Glutamatergic neuron (in vitro differentiated cells): ENCODE measurements at places on chromosomes 2 and 18. TPM values are rescaled to one million over a fixed set of nuclear protein-coding genes. Genes with fewer than 3 reads are reported as not detected.

DNA sequence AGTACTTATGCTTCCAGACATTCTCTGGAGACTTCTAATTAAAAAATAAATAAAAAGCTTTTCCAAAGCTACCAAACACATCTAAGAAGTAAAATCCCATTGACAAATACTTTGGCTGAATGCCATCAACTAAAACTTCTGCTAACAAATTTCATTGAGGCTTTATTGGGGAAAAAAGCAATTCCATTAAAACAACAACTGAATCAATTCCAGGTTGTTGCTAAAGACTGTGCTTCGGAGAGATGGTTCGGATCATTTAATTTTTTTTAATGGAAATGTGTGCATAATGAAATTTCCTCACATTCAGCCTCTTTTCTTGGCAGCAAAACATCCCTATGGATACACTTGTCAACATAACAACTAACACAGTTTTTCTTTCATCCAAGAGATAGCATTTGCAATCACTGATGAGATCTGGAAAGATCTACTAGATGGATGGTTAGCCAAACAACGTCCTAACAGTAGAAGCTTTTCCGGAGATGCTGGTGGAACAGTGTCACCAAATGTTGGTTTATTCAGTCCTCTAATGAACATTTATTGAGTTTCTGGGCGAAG, 446.1 kb upstream of the FAM98A start:
- no peak for DNase-seq
- no peaks in the 10 kb centered on the region for H3K4me1 ChIP-seq
- H3K36me3 ChIP-seq, result no peaks in the 10 kb centered on the region
- no peaks in the 10 kb centered on the region for H3K27me3 ChIP-seq
- H3K4me3 ChIP-seq, result no peak overlapping the region

DNA sequence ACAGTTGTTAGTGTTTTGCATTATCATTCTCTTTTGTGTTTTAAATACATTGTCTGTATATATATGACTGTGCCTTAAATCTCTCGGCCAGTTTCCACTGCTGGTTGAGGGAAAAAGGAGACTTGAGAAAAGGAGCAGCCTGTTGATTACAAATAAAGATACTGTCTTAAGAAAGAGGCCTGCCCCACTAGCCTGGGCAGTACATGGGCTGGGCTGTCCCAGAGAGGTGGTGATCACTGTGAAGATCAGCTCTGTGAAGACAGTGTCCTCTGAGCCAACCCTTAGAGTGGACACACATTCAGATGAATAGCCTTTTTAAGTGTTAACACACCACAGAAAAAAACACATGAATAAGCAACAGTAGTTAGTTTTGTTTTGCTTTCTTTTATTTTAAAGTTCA, 10.0 kb upstream of the OTX1 start:
- DNase-seq, result no peak
- H3K27me3 ChIP-seq, result peaks cover 13% of the 10 kb centered on the region
- no peak overlapping the region for H3K4me3 ChIP-seq

GRCh38 chr2:41771710-41772109, 276.1 kb upstream of the PKDCC start:
- no peaks in the 10 kb centered on the region for H3K36me3 ChIP-seq
- H3K27me3 ChIP-seq, result peaks cover 5% of the 10 kb centered on the region
- DNase-seq, result no peak
- peaks cover 3% of the 10 kb centered on the region for H3K4me1 ChIP-seq
- no peak overlapping the region for H3K4me3 ChIP-seq

DNA sequence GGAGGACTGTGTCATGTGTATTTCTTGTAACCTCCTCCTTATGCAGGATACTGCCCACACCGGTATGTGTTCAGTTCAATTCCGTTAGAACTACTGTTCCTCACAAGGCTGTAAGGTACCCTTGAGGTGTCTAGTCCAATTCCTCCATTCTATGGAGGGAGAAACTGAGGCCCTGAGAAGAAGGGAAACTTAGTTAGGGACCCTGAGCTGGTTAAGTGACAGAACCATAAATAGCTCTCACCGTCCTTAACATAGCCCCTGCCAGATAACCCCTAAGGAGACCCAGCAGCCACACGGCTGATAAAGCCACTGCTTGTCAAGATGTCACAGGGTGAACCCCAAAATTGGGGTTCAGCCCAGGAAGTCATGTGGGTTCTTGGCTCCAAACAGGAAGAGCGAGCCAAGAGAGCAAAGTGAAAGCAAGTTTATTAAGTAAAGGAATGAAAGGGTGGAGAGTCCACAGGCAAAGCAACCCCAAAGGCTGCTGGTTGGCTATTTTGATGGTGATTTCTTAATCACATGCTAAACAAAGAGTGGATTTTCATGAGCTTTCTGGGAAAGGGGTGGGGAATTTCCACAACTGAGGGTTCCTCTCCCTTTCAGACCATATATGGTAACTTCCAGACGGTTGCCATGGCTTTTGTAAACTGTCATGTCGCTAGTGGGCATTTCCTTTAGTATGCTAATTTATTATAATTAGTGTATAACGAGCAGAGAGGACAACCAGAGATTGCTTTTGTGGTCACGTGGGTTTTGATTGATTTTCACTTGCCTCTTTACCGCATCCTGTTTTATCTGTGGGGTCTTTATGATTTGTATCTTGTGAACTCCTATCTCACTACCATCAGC, 83.4 kb upstream of the RTN4 start:
- no peaks in the 10 kb centered on the region for H3K27me3 ChIP-seq
- no peaks in the 10 kb centered on the region for H3K36me3 ChIP-seq
- no peak overlapping the region for H3K27ac ChIP-seq
- H3K4me1 ChIP-seq, result peaks cover 12% of the 10 kb centered on the region

CTAGE1 gene
- total RNA-seq, result not detected

HOXD8 gene
- total RNA-seq, result 0.27 TPM

DNA sequence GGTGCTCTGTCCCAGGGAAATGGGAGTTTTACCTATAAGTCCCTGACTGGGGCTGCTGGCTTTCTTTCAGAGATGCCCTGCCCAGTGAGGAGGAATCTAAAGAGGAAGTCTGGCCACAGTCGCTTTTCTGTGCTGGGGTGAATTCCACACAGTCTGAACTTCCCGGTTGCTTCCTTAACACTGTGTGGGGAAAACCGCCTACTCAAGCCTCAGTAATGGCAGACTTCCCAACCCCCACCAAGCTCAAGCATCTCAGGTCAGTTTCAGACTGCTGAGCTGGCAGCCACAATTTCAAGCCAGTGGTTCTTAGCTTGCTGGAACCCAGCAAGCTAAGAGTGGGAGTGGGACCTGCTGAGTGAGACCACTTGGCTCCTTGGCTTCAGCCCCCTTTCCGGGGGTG, 54.9 kb downstream of the NUP35 start:
- peaks cover 4% of the 10 kb centered on the region for H3K27me3 ChIP-seq
- no peak for DNase-seq
- no peak overlapping the region for H3K27ac ChIP-seq
- H3K4me3 ChIP-seq, result no peak overlapping the region
- H3K4me1 ChIP-seq, result no peaks in the 10 kb centered on the region

DNA sequence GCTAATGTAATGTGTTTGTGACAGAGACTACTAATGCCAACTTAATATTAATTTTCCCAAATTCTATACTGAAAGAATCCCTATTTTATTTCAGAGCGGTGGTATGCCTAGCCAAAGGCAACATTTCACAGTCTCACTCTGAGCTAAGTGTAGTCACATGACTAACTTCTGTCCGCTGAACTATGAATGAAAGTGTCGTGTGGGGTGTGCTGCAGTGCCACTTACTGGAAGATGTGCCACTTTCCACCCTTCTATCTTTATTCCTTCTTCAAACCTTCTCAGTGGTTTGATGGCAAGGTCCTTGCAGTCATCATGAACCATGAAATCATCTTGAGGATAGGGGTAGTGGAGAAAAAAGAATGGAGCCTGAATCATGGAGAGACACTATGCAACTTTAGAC, 47.3 kb upstream of the C1D start:
- no peaks in the 10 kb centered on the region for H3K4me1 ChIP-seq
- H3K4me3 ChIP-seq, result no peak overlapping the region
- DNase-seq, result no peak
- no peak overlapping the region for H3K27ac ChIP-seq
- no peaks in the 10 kb centered on the region for H3K27me3 ChIP-seq
- H3K36me3 ChIP-seq, result peaks cover 12% of the 10 kb centered on the region

DNA sequence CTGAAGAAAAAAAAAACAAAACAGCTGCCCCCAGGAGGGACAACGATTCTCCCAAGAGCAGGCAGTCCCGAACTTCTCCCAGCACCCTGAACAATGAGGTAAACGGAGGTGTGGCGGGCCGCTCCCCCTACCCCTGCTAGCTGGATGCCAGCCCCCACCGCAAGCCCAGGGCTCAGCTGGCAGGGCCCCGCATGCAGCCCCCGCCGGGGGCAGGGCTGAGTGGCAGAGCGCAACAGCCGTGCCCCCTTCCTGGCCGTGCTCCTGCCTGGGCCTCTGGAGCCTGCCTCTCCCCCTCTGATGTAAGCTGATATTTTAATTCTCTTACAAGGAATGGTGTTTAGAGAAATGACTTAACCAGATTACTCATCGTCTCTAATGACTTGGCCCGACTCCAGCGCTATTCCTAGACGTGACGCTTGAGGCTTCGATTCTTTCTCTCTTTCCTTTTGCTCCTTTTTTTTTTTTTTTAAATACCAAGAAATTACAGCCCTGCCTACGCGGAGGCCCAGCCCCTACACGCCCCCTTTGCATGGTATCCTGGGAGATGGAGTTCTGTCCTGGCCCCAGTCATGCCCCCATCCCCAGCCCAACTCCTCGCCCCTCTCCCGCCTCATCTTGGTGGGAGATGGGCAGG, 4.6 kb upstream of the ARID5A start:
- peak overlapping the region; percentile 43 for H3K27ac ChIP-seq
- peak; percentile 64 for DNase-seq
- H3K4me1 ChIP-seq, result peaks cover 12% of the 10 kb centered on the region
- peak overlapping the region; percentile 75 for H3K4me3 ChIP-seq
- peaks cover 1% of the 10 kb centered on the region for H3K36me3 ChIP-seq

GRCh38 chr2:39223909-39224308, 19.9 kb downstream of the CDKL4 start:
- H3K36me3 ChIP-seq, result no peaks in the 10 kb centered on the region
- H3K4me3 ChIP-seq, result no peak overlapping the region
- H3K27ac ChIP-seq, result no peak overlapping the region
- H3K27me3 ChIP-seq, result no peaks in the 10 kb centered on the region
- DNase-seq, result no peak

DNA sequence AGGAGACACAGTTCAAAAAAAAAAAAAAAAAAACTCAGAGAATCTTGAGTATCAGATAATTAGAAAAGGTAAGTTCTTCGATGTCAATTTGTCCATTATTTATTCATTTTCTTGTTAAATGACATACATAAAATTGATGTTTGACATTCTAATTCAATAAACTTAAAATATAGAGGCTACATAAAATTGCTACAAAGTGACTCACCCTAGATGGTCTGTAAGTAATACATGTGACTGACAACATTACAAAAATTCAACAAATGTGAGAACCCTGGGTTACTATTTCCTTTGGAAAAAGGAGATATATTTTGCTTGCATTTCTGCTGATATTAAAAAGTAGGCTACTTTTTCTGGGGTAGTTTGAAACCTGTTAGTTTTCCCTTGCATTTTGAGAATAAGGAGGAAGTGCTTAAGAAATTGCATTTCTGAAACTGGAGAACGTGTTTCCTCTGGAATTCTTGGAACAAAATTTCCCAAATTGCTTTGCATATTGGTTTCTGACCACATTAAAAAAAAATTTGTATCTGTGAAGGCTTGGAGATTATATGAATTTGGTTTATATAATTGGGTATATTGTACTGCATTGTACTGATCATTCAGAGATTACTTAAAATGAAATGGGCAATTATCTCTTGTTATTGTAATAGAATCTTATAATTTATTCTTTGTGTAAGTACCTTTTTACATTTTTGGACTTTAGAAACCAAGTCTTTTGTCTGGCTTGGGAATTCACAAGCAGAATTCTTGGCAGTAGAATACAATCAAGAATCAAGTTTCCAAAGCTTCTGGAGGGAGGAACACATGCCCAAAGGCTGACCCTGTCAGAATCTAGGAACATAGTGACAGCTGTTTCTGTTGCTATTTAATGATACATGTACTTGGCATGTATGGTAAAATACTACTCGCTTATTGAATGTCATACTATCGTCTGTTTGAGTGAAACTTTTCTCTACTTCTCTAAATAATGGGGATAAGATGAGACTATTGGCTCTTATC, 106.1 kb downstream of the DSEL start:
- no peak overlapping the region for H3K27ac ChIP-seq
- H3K4me3 ChIP-seq, result no peak overlapping the region
- no peaks in the 10 kb centered on the region for H3K36me3 ChIP-seq
- no peak for DNase-seq
- H3K27me3 ChIP-seq, result no peaks in the 10 kb centered on the region
- no peaks in the 10 kb centered on the region for H3K4me1 ChIP-seq

- peaks cover 2% of the 10 kb centered on the region for H3K27me3 ChIP-seq
- H3K4me1 ChIP-seq, result peaks cover 14% of the 10 kb centered on the region
- H3K36me3 ChIP-seq, result no peaks in the 10 kb centered on the region
- DNase-seq, result no peak
- no peak overlapping the region for H3K4me3 ChIP-seq
These were observed 8.8 kb downstream of the MGAT5 start for GRCh38 chr2:134262684-134263083.

GRCh38 chr2:45191976-45192375, 182.7 kb upstream of the SIX2 start:
- no peak overlapping the region for H3K4me3 ChIP-seq
- H3K27me3 ChIP-seq, result peaks cover 5% of the 10 kb centered on the region
- no peak overlapping the region for H3K27ac ChIP-seq
- H3K4me1 ChIP-seq, result peaks cover 8% of the 10 kb centered on the region

CIB4 gene
- total RNA-seq, result not detected

DNA sequence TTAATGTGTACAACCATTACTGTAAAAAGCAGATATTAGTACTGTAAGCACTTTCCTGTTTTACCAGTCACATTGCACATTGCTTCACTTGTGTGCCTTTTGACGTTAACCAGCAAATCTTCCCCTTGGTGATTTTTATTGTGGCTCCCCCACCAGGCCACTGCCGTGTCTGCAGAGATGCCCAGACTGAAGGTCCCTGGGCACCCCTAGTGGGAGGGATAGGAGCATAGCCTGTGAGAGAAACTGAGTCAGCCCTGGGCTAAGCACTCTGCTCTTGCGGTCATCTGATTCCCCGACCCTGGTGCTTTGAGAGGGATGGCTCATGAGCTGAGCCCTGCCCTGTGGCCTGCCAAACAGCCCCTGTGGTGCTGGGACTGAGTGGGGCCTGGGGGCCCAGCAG, 73.4 kb downstream of the INPP4A start:
- peaks cover 2% of the 10 kb centered on the region for H3K4me1 ChIP-seq
- no peak overlapping the region for H3K27ac ChIP-seq
- H3K27me3 ChIP-seq, result no peaks in the 10 kb centered on the region

- no peak overlapping the region for H3K4me3 ChIP-seq
- H3K4me1 ChIP-seq, result peaks cover 9% of the 10 kb centered on the region
- H3K27ac ChIP-seq, result no peak overlapping the region
- peaks cover 4% of the 10 kb centered on the region for H3K27me3 ChIP-seq
These were observed 365.5 kb downstream of the SETBP1 start for GRCh38 chr18:45046228-45046627.
